Dermis microvascular lymphatic vessel endothelial cell (primary cell): ENCODE measurements at places on chromosomes 7 and 10.

DNA sequence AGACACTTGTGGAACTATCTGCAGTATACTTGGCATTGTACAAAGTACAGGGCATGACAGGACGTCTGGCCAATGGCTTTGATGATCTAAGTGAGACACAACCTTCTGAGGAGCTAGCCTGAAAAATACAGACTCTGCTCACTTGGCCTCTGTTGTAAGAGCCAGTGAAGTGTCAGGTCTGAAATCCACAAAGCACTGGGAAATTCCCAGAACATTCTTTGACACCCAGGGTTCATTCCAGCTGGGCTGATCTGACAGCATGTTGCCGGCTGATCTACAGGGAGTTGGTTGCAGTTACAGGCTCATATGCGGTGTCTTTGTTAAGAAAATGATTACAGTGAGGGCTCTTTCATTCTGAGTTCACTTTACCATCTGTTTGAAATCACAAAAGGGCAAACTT, 354.6 kb downstream of the PHF14 start:
- no peak for DNase-seq

DNA sequence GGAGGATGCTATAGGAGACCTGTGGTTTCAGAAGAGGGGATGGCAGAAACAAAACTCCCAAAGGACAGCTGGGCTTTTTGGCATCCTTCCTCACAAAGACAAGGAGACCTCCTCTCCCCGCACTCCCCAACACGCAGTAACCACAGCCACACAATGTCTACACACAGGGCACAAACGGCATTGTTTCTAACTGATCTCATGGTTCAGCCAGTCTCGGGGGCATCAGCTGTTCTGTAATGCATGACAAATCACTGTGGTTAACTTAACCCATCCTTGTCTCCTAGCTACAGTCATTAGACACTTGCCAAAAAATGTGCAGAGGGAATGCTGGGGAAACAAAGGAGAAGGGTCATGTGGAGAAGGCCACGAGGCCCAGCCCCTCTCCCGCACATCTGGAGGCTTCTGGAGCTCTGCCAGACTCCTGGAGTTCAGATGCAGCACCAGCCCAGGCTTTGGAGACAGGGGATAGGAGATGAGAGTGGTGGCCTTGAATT, 7.6 kb upstream of the ADAMTS14 start:
- no peak for DNase-seq

- no peak for DNase-seq
Measured at GRCh38 chr7:30984359-30985107, 20.8 kb downstream of the GHRHR start.

GRCh38 chr7:120998996-120999565, 10.6 kb downstream of the CPED1 start:
- no peak for DNase-seq

DNA sequence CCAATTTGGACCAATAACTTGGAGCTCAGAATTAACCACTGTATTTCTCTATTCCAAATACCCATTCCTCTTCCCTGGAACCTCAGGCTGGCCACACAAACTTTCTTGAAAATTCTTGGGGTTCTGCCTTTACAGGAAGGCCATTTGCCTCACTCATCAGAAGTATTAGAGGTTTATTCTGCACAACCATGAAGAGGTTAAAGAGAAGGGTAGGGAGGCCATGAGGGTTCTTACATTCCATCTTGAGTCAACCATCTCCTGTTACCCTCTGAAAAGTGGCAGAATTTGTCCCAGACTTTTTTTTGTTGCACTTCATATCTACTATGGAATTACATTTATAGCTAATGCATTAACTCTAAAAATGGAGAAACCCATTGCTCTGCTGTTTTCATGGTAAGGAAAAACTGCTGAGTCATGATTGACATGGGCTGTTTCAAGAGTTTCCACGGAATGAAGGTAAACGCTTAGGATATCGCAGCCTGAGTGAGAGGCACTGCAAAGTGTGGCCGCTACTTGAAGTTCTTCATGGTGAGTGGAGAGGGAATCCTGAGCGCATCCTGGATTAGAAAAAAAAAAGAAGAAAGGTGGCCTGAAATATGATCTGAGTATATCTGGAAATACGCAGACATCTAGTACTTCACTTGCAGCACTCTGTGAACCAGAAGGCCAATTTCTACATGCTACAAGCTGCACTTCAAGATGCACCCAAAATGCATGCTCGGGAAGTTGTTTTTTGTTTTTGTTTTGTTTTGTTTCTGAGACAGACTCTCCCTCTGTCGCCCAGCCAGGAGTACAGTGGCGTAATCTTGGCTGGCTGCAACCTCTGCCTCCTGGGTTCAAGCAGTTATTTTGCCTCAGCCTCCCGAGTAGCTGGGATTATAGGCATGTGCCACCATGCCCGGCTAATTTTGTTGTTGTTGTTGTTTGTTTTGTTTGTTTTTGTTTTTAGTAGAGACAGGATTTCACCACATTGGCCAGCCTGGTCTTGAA, 83.7 kb downstream of the KIAA1217 start:
- DNase-seq = no peak

DNA sequence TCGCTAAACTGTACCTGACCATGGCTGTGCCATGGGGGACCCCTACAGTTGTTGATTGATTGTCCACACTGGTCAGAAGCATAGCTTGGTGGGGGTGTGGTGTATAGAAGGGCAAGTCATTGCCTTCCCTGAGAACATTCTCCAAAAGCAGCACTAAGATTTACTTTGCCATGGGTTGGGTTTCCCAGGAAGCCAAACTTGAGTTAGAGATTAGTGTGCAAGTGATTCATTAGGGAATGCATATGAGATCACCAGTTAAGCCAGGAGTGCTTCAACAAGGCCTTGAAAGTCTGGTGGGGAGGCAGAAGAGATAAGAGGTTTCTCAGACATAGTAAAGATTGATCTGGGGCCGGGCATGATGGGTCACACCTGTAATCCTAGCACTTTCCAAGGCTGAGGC, 21.4 kb upstream of the TPST1 start:
- no peak for DNase-seq

DNA sequence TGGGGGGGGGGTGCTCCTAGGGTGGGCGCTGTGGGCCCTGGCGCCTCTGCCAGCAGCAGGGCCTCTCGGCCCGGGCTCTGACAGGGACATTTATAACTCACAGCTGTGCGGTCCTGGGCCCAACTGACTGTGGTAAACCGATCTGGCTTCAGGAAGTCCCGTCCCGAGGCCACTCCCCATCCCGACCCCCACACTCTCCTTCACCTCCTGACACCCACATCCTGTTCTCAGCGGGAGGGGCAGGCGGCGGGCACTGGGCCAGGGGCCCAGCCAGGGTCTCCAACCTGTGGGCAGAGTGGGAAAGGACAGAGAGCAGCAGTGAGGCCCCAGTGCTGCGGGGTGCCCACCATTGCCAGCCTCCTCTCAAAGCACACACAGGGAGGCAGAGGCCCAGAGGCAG, 69.1 kb downstream of the ZMIZ1 start:
- DNase-seq = peak; percentile 58

DNA sequence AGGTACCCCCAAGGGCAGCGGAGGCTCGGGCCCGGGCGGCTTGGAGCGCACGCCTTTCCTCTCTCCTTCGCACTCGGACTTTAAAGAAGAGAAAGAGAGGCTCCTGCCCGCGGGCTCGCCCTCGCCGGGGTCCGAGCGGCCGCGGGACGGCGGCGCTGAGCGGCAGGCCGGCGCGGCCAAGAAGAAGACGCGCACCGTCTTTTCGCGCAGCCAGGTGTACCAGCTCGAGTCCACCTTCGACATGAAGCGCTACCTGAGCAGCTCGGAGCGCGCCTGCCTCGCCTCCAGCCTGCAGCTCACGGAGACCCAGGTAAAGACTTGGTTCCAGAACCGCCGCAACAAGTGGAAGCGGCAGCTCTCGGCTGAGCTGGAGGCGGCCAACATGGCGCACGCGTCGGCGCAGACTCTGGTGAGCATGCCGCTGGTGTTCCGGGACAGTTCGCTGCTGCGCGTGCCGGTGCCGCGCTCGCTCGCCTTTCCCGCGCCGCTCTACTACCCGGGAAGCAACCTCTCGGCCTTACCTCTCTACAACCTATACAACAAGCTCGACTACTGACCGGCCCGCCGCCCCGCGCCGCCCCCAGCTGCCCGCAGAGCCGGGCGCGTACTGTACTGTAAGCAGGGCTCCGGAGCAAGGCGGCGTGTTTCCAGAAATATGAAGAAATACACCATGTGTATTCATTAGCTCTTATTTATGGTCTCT, 1.8 kb downstream of the HMX2 start:
- peak; percentile 58 for DNase-seq

DNA sequence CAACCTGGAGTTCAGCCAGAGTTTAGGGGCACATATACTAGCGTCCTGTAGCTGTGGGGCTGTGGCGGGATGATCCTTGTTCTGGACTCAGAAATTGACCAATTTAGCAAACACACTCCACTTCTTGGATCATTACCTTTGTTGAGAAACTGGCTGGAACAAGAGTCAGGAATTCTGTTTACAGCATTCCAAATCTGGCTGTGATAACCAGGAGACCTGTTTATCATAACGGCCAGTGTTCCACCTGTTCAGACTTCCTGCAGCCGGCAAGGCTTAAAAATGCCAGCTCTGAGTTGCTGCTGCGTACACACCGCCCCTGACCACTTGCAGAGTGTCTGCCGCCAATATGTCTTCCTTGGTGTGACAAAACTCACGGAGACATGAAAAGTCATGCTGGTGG, 64.8 kb downstream of the ARMC3 start:
- DNase-seq = no peak

DNA sequence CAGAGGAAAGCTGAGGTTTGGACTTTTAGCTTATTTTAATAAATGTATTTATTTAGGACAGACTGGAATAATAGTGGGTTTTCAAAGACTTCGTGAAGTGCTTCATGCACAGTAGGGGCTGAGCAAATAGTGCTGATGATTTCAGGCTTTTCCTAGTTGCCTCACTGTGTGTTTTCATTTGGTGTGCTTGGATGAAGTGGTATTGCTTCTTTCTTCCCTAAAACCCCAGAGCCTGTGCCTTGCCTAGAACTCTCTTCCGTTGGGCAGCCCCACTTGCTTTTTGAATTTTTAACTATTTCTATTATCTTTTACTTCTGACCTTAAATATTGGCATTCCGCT, 49.6 kb downstream of the ARID5B start:
- DNase-seq = no peak

DNA sequence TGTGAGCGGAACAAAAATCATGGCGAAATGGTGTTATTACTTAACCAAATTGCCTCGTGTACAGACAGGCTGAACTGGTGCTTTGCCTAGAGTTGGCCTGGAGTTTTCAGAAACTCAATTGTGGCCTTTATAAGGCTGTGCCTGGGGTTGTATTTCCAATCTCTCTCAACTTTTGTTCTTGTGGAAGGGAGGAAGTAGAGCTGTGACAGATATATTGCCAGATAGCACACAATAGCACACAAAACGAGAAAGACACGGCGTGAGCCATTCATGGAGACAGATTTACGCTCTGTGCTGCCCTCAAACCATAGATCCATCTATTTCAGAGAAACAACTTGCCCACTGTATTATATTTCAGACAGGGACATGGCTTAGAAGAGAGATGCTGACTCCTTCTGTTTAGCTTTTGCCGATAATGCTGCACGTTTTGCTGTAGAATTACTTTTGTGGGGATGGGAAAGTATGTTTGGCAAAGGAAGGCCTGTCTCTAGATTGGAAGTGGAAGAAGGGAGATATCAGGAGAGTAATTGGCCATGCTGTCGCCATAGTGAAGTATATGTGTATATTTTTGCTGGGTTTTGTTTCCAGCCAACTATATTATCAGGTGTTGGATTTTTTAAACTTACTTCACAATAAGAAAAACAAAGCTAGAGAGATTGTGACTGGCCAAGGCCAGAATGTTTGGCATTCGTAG, 80.4 kb downstream of the AUTS2 start:
- no peak for DNase-seq

DNA sequence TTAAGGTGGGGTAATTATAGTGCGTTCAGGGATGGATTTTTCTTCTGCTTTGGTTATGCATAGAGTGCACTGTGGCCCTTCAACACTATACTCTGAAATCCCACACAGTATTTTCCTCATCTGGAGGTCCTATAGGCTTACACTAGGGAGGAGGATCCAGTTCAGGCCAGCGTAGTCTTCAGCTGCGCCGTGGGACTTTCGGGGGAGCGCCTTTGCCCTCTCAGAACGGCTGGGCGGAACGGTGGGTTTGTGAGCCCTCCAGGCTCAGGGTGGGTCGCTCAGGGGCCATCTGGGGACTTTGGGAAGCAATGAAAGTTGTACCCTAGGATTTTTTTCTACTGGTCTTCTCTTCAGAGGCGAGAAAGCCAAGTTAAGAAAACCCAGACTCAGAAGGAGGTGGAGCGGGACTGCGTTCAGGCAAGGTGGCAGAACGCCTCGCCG, 652 bp upstream of the VPS26A start:
- DNase-seq = peak; percentile 75

- no peak for DNase-seq
Measured at GRCh38 chr7:36790311-36790787, 66.1 kb upstream of the AOAH start.

GRCh38 chr7:31413766-31414165, 73.2 kb upstream of the NEUROD6 start:
- DNase-seq = no peak

GRCh38 chr7:98872328-98872924, 2.6 kb upstream of the TMEM130 start:
- DNase-seq = peak; percentile 10

DNA sequence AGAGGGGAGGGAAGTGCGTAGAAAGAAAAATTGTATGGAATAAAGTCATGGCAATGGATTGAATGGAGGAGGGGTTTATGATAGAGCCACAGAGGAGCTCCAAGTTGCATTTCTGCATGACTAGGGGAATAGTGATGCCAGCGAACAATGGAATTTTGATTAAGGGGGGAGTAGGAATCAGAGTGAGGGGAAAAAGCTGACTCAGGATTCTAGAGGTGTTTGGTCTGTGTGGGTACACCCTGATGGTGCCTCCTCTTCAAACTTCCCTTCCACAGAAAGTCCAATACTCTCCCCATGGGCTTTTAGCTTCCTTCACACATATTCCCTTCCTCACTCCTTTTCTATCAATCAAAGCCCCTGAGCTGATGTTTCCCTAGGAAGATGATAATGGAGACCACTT, 1.8 kb upstream of the KEL start:
- DNase-seq = no peak

DNA sequence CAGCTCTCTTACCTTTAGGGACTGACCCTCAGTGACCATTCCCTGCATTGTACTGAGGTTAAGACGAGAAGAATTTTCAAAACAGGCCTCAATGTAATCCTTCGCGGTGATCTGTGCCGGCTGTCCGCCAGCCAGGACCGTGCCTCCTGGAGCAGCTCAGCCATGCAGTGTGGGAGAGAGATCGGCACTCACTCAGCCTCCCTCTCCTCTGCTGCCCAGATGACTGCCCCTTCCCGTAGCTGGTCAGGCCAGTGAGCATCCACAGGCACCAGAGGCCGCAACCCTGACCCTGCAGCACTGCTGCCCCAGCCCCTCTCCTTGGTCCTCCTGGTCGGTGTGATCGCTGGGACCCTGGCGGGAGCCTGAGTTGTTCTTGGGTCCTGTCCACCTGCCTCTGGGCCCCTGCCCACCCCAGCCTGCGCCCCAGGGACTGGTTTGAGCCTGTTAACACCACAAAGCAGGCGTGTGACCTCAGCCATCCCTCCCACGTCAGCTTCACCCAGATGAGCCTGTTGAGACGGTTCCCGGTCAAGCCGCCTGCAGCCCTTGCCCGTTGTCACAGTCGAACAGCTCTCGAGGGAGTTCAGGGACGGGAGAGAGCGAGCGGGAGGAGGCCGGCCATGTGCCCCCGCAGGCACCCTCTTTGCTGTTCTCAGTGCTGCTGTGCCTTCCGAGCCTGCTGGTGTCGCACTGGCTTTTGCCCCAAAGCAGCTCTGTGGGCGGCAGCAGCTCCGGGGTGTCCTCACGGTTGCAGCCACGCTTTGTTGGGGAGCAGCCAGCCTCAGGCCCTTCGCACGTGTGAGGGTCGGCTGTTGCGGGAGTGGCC, 37.2 kb downstream of the NKX6-2 start:
- no peak for DNase-seq

GRCh38 chr10:30816159-30816819, 186.7 kb upstream of the LYZL2 start:
- DNase-seq = no peak
